ENCODE measurements at places on chromosomes 2 and 18.

GRCh38 chr2:230593765-230594164 is 118.9 kb upstream of the CAB39 start:
- no peak for DNase-seq

GRCh38 chr2:221958224-221958623 is 340.6 kb downstream of the PAX3 start:
- DNase-seq = no peak

DNA sequence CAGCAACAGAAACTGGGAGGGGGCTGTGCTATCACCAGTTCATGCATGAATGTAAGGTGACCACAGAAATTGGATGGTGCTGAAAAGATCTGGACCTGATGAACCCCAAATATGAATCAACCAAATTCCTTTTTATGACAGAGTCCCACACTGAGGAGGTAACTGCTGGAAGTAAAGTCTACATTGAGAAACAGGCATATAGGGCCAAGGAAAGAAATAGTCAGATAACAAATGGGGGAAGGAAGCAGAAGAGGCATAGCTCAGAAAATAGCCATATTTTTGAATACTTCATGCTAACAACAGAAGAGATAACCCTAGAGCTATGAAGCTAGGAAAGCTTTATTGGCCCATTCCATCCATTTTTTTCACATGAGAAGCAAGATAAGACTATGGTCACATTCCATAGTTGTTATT is 25.8 kb downstream of the ZC3H6 start:
- DNase-seq = no peak

DNA sequence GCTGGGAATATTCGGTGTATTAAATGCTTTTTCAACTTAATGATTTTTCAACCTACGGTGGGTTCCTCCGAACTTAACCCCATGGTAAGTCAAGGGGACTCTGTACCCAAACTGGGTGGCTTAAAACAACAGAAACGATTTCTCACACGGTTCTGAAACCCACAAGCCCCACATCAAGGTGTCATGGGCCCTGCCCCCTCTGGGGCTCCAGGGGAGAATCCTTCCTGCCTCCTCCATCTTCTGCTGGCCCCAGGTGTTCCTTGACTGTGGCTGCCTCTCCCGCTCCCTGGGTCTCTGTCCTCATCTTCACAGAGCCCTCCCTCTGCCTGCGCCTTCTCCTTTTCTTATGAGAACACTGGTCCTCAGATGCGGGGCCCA is 301.3 kb upstream of the SALL3 start:
- DNase-seq = no peak

GRCh38 chr2:231541645-231542044 is 11.4 kb upstream of the NMUR1 start:
- DNase-seq = no peak

DNA sequence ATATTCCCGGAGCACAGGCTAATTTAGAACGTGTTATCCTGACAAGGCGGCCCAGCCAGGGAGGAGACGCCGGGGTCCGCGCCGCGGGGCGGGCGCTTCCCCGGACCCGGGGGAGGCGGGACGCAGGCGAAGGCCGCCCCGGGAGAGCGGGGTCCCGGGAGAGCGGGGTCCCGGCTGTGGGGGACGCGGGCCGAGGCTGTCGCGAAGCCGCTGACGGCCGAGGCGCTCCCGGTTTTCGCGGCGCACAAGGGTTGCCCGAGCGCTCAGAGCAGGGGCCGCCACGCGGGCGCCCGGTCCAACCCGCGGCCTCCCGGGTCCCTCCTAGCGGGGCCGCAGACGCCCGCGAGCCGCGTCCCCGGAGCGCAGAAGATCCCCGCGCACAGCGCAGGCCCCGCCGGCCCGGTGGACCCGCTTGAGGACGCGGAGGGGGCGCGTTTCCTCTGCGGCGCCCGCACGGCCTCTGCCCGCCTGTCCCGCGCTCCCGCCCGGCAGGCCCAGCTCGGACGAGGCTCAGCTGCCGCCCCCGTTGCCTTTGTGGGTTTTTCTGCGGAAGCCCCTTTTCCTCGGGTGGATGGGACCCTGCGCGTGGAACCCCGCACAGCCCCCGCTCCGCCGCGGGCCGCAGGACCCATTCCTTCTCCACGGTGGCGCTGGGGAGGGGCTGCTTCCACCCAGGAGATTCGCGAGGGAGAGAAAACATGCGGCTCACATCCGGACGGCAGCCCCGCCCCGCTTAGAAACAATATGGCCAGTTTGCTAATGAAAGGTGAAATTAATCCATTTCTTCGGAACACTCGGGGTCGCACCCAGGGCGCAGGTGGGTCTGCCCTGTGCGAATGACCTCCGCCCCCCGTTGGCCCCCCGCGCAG is 9.6 kb upstream of the KCNG2 start:
- no peak for DNase-seq

GRCh38 chr2:47518497-47519146 is 115.7 kb downstream of the MSH2 start:
- DNase-seq = no peak

GRCh38 chr2:163405298-163405697 is 330.5 kb downstream of the FIGN start:
- no peak for DNase-seq

GRCh38 chr2:96336873-96337272 is 1.3 kb downstream of the NCAPH start:
- no peak for DNase-seq

- no peak for DNase-seq
Observed at GRCh38 chr18:58653814-58654509, 17.3 kb upstream of the MALT1 start.

DNA sequence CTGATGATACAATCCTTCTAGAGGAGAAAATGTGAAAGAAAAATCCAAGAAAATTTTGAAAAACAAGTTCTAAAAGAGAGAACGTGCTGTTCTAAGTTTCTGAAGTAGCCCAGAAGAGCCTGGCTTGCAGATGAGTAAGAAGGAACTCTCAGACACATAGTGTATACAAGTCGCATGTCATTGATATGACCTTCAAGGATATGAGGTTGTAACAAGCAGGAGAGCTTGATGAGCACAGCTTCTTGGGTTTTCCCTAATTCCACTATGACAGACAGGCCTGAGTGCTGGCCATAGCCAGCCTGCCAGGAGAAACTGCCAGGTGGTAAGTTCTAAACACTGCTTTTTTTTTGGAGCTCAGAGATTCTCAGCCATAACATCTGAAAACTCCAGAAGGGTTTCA is 235.7 kb upstream of the SIX2 start:
- no peak for DNase-seq

- DNase-seq = no peak
Observed at GRCh38 chr2:56148825-56149224, 35.0 kb upstream of the CCDC85A start.

DNA sequence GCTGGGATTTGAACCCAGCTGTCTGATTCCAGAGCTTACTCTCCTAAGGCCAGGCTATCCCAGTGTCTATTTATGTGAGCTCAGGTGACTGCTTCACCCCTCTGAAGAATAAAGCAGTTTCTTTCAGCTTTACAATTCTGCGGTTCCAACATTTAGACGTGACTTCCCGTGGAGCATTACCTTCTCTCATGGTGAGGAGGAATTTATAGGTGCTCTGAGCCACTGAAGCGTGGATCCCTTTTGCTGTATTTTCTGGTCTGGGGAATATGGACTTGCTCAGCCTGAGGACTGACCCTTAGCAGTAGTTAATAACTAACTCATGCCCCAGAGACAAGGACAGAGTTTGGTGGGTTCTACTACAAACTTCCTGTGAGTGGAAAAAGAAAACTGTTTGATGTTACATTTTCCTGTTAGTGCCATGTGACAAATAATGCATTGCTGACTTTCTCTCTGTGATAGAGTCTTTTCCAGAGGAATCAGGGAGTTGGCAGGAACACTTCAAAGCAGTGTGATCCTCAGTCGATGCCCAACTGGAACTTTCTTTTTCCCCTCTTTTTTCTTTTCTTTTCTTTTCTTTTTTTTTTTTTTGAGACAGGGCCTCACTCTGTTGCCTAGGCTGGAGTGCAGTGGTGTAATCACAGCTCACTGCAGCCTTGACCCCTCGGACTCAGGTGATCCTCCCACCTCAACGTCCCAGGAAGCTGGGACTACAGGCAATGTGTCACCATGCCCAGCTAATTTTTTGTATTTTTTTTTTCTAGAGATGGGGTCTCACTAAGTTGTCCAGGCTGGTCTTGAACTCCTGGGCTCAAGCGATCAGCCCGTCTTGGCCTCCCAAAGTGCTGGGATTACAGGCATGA is 21.9 kb downstream of the CASP10 start:
- DNase-seq = no peak

DNA sequence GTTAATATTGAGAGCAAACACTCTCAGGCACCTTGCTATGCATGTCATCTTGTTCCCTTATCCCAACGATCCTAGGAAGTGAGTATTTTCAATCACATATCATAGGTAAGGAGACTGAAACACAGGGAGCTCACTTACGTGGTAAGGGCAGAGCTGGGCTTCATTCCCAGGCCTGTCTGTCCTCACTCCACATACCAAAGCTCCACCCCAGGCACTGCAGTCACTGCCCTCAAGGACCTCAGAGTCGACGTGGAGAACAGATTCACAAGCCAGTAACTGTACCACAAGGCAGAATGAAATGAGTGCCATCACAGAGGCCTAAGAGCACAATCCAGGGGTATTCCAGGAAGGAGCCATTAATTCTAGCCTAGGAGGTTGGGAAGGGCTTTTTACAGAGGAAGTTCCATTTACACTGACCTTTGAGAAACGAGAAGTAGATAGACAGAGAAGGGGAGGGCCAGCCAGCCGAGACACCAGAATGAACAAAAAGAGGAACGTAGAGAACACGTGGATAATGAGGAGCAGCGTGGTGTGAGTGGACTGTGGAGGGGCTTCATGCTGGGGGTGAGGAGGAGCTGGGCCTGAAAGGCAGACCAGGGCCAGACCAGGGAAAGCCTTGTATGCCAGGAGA is 48.6 kb downstream of the KIAA2012 start:
- DNase-seq = no peak

- no peak for DNase-seq
Observed at GRCh38 chr2:121147766-121148165, 137.2 kb downstream of the TFCP2L1 start.

GRCh38 chr2:32553829-32554432 is 73.9 kb upstream of the TTC27 start:
- DNase-seq = no peak

DNA sequence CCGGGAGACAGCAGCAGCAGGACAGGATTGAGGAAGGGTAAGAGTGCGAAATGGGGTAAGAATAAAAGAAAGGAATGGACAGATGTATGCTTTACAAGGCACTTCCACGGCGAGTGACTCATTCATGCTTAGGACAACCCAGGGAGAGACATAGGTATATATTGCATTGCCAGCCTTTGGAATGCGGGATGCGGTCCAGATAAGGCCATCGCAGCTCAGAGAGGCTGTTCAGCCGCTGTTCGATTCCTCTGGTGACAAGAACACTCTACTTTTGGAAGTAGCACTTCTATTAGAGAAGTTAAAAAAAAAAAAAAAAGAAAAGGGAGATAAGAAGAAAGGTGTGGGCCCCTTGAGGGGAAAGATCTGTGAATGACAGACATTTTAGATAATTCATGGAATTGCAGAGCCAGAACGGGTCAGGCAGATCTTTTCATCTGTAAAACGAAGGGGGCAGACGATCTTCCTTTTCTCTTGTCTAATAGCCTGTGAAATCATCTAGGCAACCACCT is 819 bp upstream of the NCOA1 start:
- DNase-seq = no peak

- DNase-seq = no peak
Observed at GRCh38 chr2:43033016-43033270, 193.5 kb downstream of the ZFP36L2 start.

GRCh38 chr18:48824231-48824970 is 126.4 kb downstream of the SMAD7 start:
- DNase-seq = no peak

DNA sequence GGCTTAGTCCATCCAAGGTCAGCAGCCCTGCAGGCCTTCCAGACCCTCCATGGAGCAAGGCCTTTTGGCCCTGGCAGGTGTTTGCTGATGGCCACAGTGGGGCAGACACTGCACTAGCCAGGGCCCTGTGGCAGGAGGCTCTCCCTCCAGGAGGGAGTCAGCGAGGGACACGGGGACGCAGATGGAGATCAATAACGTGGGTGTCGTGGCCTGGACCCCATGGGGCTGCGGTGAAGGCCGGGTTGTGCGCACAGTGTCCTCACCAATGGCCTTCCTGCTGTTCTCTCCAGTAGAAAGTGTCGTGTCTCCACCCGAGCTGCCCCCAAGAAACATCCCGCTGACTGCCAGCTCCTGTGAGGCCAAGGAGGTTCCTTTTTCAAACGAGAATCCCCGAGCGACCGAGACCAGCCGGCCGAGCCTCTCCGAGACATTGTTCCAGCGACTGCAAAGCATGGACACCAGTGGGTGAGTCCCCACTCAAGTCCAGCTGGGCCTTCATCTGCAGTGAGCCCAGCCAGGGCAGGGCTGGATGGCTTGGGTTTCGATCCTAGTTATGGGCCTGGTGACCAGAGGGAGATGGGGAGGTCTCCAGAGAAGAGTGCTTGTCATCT is 65.4 kb downstream of the INPP5D start:
- DNase-seq = no peak

GRCh38 chr2:4628998-4629501 is 925.7 kb downstream of the DCDC2C start:
- DNase-seq = no peak

GRCh38 chr2:109489296-109489695 is 124.5 kb downstream of the SEPTIN10 start:
- no peak for DNase-seq

DNA sequence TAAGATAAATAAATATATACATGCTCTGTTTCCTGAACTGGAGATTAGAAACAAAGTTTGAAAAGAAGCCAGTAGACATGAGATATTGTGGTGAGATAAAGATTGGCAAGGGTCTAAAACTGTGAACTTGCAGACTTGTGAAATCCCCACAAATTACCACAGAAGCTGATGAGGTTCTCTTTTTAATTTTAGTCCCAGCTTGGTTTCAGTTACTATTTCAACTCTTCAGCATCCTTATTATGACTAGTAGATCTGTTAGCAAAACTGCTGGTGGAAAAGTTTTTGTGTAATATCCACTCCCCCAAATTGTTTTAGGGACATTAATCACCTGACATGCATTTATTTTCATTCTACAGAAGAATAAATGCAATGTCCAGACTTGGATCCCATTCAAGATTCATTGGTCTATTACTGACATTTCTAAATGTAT is 20.8 kb downstream of the RASGRP3 start:
- no peak for DNase-seq

DNA sequence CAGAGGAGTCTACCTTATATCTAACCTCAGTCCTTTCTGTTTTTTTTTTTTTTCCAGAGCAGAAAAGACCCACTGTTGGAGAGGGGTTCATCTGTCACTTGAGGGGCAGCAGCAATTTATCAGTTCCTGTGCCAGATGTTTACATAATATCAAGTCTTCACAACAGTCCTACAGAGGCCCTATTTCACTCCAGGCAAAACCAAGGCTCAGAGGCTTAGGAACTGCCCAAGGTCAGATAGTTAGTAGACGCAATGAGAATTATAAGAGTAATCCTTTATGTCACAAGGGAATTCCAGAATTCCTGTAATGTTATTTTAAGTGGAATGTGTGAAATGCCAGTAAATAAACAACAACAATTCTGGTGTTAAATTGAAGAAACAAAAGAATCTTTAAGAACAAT is 696.1 kb downstream of the NRXN1 start:
- no peak for DNase-seq

GRCh38 chr2:220949466-220949865 is 622.6 kb downstream of the EPHA4 start:
- DNase-seq = no peak

All from activated gamma-delta T cell treated with Interleukin-2 at 50 U/mL for 16 hours (primary cell).